ENCODE measurements at places on chromosomes 3 and 15.

DNA sequence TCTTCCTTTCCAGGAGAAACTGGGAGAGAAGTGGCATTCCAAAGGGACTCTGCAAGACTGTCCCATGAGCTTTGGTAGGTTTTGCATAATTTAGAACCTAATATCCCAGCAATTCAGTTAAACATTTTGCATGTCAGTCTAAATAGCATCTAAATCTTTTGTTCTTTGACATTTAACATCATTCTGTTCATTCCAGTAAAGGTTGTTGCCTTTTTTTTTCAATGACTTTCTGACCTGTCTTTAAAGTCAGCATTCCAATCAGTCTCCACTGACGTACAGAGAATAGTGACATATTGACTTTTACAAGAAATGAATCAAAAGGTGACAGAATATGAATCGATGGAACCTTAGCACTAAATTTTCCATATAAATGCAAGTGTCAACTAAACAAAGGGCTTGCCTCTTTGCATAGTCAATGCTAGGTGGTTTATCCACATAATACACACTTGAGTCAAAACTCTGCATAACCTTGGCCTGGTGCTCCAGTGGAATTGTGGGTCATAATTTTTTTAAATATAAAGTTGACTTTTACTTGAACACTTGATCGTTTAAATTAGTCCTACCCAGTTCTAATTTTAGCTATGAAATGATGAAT, 370.1 kb downstream of the CNTN6 start:
- DNase-seq = peak; percentile 60

GRCh38 chr3:43979645-43980044, 262.0 kb upstream of the TOPAZ1 start:
- no peak for DNase-seq

DNA sequence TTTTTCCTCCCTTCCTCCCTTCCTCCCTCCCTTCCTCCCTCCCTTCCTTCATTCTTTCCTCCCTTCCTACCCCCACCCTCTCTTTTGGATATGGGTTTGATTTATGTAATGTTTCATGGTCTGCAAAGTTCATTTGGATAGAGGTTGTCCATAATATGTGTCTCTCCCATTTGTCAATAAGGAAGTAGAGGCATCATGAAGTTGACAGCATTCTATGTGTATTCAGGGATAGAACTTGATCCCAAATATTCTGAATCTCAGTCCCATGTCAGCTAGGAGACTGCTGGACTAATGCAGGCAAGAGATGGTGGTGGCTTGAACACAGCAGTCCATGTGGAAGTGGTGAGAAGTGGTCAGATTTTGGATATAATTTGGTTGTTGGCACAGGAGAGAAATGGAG, 90.7 kb upstream of the SLC6A6 start:
- no peak for DNase-seq

- no peak for DNase-seq
Measured at GRCh38 chr15:84658788-84659411, 901 bp upstream of the NMB start.

DNA sequence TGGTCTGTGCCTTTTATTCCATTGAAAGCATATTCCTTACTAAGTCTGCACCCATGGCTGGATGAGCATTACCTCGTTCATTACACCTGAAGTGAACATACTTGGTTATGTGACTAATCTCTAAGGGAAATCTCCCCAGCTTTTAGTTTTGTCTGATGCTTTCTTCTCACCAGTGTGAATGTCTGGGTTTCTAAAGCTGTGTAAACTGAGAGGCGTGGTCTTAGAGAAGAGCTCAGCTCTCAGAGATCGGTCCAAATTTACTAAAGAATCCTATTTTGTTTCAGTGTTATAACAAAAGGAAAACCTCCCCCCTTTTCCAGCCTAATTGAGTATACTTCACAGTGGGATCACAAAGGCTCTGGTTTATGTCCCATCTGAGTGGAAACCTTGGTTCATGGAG, 352.3 kb downstream of the PTPRG start:
- no peak for DNase-seq

DNA sequence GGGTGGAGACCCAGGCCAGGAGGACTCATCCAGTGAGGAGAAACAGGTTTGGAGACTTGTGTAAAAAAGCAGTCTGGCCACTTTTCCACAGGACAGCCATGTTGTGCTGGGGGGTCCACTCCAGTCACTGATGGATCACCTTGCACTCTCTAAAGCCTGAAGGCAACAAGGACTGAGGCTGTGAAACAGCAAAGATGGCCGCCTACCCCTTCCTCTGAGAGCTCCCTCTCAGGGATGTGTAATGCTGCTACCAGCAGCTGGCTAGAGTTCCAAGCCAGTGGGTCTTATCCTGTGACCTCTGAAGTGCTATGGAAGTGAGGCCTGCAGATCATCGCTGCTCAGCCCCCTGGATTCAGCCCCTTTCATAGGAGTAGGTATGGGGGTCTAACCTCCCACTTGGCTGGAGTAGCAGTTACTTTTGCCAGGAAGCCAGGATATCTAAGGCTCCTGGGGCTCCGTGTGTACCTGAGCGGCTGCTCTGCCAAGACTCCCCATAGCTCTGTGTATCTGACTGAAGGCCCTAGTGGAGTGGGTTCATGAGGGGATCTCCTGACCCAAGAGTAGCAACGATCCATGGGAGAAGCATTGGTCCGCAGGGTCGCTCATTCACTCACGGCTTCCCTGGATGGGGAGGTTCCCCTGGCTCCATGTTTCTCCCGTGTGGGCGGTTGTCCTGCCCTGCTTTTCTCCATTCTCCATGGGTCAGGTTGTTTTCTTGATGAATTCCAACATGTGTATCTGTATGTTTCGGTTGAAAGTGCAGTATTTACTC, 69.9 kb upstream of the TNFSF10 start:
- DNase-seq = no peak

- DNase-seq = peak; percentile 14
Measured at GRCh38 chr3:63654931-63655330, 2.5 kb downstream of the SNTN start.

DNA sequence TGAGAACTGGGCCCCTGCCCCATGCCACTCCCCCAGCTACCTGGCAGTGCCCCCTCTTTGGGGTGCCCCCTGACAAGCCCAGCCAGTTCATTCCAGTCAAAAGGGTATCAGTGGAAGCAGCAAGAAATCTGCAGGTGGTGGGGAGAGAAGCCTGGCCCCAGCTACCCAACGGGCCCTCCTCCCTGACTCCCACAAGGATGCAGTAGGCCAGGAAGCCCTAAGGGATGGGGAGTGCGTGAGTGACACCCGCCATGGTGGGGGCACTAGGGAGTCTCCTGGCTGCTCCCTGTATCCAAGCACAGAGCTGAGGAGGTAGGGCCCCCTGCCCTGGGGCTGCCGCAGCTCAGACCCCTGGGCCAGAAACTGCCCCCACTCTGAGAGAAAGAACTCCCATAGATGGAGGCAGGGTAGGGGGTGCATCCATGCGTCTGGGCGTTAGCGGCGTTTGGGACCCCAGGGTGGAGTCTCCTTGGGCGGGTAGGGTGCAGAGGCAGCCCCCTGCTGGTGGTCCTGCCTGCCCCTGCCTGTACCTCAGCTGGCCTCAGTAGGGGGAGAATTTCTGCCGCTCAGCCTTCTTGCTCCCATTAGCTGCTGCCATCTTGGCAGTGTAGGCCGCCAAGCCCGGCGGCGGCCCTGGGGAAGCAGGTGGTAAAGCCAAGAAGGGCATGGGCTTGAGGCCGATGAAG, 2.5 kb downstream of the GPR62 start:
- DNase-seq = no peak

DNA sequence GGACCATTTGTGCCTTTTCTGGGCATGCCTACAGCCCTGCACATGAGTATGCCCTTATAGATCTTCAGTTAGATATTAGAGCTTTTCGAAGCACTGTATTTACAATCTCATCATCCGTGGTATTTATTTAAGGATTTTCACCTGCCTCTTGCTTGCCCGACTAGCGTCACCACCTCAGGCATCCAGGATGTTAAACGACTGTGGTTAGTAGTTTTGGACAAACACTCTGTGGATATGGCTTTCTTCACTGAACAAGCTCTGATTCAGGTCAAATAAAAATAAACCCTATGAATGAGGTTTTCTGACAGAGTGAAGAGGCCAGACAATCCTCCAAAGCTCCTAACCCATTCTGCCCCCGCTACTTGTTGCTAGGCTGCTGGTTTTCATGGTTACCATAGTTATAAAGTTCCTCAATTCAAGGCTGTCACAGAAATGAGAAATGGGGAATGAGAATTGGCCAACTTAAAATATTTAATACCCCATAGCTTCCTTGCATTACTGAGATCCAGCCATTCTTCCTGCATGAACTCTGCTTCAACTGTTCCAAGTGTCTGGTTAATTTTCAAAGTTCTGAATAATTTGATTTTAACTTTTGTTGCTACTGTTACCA, 440.1 kb downstream of the GABRG3 start:
- DNase-seq = peak; percentile 48

DNA sequence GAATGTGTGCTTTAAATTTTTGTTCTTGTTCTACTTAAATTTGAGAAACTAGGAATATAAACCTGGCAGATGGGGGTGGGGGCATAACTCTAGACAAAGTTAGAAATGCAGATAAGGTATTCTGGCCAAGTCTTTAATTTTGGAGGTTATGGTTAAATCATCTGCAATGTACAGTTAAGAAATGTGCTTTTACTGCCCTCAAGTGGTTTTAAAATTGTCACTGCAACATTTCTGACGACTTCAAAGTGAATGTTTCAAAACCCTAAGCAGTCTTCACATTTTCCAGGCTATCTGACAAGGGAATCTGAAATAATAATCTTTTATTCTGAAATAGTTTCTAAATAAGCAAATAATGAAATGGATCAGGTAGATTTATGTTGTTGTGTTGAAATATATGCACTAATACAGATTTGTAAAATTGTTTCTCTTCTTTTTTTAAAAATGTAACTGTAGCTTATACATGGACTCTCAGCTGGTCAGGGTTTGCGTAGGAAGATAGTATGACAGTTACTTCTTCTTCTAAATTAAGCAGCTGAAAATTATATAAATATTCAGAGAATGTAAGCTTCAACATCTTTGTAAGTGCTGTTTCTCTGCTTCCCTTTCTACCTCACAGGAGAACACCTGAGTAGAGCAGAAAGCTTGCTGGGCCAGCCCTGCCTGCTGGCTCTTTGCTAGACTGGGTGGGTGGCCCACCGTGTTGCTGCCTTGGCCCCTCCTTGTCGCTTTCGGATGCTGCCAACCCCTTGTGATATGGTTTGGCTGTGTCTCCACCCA, 45.0 kb downstream of the SUCNR1 start:
- peak; percentile 63 for DNase-seq

GRCh38 chr3:69250014-69250413, 127.6 kb upstream of the LMOD3 start:
- DNase-seq = peak; percentile 53

- no peak for DNase-seq
Measured at GRCh38 chr3:143529018-143529478, 319.2 kb downstream of the SLC9A9 start.

DNA sequence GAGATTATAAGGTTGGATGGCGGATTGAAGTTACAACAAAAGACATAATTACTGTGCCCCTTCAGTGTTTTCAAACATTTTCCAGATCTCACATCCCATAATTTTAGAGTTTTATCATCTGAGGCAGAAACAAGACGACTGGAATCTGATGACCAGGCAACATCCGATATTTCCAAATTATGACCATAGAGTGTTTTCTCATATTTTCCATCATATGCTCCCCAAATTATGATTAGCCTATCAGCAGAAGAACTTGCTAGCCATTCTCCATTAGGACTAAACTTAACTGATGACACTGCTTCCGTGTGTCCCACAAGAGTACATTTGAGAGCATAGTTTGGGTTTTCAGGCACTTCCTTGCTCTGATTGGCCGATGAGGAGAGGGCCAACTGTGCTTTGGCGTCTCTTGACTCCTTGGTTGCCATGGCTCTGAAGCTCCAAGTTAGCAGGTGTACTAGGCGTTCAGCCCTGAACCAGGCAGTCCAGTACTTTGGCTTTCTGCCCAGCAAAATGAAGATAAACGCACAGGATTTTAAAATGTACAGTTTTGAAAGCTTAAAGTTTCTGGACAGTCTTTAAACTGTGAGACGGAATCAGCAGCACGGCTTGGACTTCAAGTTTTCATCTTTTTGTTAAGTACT, 638 bp downstream of the WDR5B start:
- peak; percentile 21 for DNase-seq

DNA sequence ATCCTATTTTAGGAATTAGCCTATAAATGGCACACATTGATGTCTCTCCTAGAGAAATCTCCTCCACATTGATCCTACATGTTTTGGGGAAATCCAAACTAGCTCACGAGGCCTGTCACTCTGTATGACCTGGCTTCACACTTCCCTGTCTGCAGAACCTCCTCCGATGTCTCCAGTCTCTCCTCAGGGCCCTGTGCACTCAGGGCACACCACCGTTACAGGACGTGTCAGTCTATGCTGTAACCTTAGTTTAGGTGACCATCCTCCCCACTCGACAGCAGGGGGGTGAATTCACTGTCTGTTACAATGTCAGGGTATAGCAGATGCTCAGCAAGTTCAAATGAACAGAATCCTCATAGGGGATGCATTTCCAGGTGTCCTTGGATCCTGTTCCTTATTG, 249.1 kb downstream of the OCA2 start:
- no peak for DNase-seq

GRCh38 chr3:29022976-29023375, 257.9 kb upstream of the RBMS3 start:
- DNase-seq = no peak

DNA sequence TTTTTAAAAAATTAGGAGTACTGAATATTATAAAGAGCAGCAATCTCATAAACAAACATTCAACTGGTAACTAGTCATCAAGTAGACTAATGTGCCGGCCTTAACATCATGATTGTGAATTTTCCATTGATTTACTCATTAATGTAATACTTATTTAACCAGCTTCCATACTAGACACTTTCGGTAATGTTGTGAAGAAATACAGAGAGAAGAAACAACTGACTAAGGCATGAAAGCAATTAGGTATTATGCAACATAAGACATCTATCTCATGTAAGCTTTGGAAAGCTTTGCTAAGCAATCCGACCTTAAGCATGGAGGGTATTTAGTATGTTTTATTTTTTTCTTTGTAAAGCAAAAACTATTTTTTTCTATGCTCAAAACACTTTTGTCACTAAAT, 108.0 kb downstream of the IL1RAP start:
- DNase-seq = no peak

All from fibroblast of skin of abdomen (primary cell).